Right forelimb (tissue), 1 donor: ENCODE measurements at places on chromosomes 4 and X.

DNA sequence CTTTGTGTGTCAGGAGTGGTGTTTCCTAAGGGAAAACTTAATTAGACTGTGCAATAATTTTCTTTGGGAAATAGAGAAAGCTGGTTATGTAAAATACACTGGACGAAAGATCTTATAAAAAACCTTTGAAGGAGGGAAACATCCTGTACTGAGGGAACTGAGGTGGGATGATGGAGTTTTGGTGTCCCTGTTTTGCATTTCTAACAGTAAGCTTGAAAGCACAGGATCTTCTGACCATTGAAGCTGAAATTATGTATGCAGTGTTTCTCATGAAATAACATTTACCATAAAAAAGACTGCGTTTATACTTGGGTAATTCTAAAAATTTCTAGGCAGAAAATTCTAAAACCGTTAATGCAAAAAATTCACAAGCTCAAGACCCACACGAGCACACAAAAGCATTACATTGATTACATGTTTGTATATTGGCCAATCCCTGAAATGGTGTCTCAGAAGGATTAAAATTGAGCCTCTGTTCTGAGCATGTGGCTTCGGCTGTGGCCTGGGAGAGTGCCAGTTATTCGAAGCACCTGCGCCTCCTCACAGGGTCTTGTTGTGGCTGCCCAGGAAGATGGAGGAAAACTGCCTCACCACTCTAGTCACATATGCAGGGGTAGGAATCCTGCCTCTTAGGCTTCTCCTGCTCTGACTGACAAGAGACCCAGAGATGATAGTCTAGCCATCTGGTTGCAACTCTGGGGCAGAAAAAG is 49.5 kb downstream of the JADE3 start:
- no peak for DNase-seq

- DNase-seq, result no peak
Measured at GRCh38 chr4:147950841-147951240, 219.0 kb downstream of the ARHGAP10 start.

DNA sequence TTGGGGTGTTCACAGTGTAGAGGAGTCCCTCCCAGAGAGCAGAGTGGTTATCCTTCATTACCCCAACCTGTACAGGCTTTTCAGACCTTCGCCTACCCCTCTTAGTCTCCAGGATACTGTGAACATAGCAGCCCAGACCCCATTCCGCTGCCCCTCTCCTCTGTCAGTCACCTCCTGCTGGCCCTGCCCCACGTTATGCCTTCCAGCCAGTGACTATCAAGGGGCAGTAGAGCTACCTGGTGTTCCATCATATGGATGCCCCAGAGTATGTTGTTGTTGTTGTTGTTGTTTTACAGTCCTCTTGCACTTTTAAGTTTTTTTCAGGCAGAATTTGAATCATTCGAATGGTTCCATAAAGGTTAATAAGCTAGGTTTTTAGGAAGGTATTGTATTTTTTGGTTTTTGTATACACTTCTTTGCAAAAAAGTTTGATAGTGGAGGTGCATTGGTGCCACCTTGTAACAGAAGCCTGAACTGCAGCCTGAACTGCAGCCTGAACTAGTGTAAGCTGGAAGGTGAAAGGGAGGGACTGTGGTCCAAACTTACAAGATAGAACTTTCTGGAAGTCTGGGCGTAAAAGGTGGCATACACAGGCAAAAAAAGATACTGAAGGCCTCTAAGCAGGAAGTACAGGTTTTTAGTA is 101.4 kb upstream of the RAB40AL start:
- DNase-seq, result no peak

- peak; percentile 79 for DNase-seq
Measured at GRCh38 chrX:103628386-103629317, at the start of gene TCEAL1. TSS of gene TCEAL1 (plus strand) at chrX:103628975. CDS start at chrX:103629917, 942 bp downstream.

DNA sequence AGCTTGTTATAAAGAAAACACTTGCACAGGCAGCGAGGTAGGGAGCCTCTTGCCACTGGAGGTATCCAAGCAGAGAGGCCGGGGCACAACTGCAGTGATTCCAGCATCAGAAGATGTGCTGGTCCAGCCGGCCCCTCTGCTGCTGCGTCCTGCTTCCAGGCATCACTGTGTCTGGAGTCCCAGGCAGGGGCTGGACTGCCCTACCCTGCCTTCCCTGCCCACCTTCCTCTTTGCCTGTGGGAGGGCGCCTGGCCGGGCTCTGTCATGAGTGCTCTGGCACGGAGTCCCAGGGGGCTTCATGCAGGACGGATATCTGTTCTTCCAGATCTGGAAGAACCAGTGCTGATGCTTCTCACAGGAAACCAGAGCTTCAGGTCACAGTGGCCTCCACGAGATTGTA is 187.6 kb upstream of the PSAPL1 start:
- no peak for DNase-seq

DNA sequence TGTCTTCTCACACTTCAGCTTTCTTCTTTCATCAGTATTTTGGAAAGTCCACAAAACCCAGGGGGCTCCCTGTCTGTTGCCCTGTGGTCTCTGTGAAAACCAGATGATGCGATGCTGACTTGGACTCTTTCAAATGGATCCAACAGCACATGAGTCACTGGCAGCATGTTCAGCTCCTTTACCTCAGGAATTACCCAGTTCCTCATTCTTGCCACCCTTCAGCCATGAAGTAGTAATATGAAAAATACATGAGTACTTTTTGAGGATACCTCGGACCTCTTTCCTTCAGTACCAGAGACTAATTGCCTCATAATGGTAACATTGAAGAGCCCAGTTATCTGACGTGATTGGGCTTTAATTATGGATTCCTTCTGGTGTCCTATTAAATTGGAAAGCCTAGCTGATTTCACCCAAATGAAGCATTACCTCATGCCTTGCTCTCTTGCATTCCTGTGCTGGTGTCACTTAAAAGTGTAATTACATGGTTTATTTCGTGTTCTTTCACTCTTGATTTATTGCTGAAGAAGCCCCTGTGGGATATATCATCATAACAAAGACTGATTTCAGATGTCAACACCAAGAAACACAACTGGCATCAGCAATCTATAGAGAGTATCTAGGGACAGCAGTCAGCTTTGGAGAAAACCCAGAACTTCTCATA is 63.4 kb downstream of the NFKB1 start:
- DNase-seq, result no peak

DNA sequence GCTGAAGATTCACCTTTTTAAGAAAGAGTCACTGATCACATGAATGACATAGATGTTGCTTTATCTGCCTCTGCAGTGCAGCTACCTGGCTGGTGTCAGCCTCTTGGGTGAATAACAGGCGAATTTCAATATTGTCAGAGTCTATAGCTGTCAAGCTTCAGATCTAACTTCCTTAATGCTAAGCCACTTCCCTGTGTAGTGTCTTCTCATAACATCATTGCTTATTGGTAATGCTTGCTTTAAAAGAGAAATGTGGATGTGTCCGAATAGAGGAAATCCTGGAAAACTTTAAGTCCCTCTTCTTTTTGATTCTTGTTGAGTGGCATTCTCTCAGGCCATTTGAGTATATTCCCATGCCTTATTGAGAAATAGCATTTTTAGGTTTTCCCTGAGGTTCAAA is 7.3 kb upstream of the IGFBP7 start:
- no peak for DNase-seq

DNA sequence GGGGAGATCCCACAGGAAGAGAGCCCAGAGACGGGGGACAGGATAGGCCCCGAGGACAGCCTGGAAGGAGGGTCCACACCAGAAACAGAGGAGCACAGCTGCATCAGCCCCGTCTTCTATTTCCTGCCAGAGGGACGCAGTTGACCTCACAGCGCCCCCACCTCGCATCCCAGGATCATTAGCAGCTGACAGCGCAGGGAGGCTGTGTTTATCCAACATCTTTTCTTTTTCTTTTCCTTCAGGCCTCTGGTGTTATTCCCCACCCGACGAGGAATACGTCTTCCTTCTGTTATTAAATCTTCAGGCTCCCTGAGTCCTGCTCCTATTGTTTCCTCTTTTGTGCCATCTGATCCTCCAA is 75.4 kb downstream of the DCHS2 start:
- peak; percentile 78 for DNase-seq

GRCh38 chr4:169079942-169080827 is 70.1 kb upstream of the CBR4 start:
- peak; percentile 71 for DNase-seq

DNA sequence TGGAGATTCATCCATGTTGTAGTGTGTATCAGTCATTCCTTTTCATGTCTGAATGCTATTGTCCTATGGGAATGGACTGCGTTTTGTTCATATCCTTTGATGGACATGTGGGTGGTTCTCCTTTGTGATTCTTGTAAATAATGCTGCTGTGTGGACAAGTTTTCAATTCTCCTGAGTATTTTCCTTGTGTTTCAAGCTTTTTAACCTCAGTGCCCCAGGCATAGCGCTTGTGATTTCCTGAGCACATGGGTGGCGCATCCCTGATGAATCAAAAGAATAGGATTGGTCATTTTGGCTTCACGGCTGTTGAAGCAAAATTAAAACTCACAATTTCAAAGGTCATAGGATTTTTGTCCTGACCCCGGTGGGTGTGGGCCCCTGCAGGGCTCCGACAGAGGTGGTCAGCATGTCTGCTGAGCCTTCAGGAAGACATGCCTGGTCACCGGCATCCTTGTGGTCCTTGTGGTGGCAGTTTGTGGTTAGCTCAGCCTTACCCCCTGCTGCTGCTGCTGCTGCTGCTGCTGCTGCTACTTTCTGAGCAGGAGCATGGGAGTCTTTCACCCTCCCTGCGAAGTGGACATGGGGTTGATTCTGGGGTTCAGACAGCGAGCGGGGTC is 30.0 kb downstream of the SHROOM2 start:
- DNase-seq, result no peak

GRCh38 chr4:178165251-178165950 is 723.2 kb upstream of the AGA start:
- no peak for DNase-seq

- no peak for DNase-seq
Measured at GRCh38 chr4:56085275-56085674, 136.5 kb downstream of the CEP135 start.

DNA sequence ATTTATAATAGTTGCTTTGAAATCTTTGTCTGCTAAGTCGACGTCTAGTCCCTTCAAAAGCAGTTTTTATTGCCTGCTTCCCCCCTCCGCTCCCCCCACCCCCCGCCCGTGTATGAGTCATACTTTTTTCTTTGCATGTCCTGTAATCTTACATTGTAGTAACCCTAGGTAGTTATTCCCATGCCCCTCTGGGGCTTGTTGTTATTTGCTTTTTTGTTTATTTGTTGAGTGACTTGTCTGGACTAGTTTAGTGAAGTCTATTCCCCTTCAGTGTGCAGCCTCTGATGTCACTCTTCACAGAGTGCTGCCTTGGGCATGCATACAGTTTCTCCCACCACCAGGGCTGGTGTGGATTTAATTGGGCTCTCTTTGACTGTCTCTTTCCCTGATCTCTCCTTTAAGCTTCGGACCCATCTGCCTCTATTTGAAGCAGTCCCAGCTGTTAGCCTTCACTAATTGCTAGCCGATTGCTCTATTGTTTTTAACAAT is 86.2 kb downstream of the PPEF1 start:
- DNase-seq, result no peak

- no peak for DNase-seq
Measured at GRCh38 chrX:103624111-103624510, 4.7 kb upstream of the TCEAL1 start.

GRCh38 chr4:4315461-4316149 is 25.6 kb downstream of the ZBTB49 start:
- DNase-seq, result no peak

- no peak for DNase-seq
Measured at GRCh38 chr4:166003811-166004210, 130.8 kb downstream of the TLL1 start.

DNA sequence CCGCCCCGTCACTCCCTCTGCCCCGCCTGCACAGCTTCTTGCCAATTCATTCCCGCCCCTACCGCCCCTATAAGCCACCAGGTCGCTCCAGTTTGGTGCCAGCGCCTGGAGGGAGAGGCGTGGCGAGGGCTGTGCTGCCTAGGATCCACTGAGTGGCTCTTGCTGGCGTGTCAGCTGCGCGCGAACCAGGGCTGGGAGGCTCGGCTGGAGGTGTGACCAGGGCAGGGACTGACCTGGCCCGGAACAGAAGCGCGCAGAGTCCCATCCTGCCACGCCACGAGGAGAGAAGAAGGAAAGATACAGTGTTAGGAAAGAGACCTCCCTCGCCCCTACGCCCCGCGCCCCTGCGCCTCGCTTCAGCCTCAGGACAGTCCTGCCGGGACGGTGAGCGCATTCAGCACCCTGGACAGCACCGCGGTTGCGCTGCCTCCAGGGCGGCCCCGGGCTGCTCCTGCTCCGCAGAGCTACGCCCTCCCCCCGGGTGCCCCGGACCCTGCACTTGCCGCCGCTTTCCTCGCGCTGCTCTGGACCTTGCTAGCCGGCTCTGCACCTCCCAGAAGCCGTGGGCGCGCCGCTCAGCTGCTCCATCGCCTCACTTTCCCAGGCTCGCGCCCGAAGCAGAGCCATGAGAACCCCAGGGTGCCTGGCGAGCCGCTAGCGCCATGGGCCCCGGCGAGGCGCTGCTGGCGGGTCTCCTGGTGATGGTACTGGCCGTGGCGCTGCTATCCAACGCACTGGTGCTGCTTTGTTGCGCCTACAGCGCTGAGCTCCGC is at the start of gene GPR78:
TSS of gene GPR78 (plus strand) at position 72 of the 773 bp plus-strand sequence. CDS start at position 663, 591 bp downstream.
- DNase-seq, result peak; percentile 81

- no peak for DNase-seq
Measured at GRCh38 chrX:132631579-132632232, 142.9 kb upstream of the MBNL3 start.

DNA sequence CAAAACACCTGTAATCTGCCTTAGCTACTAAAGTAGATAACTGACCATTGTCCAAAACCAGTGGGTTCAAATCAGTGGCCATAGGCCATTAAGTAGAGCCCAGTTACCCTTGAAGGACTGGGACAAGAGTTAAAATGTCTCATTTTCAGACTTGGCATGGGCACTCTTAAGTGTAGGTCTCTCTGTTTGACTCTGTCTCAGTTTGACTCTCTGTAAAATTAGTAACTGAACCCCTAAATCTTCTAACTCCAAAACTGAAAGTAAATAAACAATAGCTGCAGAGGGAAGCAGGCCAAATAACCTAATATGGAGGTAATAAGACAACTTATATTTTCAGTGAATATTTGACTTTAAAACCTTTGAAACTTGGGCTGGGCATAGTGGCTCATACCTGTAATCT is 89.1 kb downstream of the SLC16A2 start:
- DNase-seq, result no peak

DNA sequence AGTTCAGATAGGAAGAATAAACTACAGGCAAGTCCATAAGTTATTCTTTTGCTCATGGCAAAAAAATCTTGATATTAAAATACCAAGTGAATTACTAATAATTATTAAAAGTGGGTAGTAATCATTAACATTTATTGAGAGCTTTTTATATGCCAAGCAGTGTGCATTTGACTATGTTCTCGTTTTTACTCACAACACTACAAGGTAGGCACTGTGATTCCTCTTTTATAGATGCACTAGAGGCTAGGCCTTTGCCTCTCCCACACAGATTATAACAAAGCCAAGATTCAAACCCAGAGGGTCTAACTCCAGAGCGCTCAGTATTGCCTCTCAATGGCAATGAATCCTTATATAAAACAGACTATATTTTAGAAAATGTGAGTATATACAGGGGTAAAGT is 254.2 kb downstream of the NAF1 start:
- DNase-seq, result no peak
